ENCODE measurements at places on chromosomes 3 and 15.

GRCh38 chr15:53412542-53412941 lies 346.9 kb downstream of the WDR72 start:
- DNase-seq, result no peak

GRCh38 chr15:63181648-63182047 lies 7.8 kb upstream of the RAB8B start:
- no peak for DNase-seq

GRCh38 chr3:118533676-118534075 lies 501.0 kb downstream of the IGSF11 start:
- no peak for DNase-seq

DNA sequence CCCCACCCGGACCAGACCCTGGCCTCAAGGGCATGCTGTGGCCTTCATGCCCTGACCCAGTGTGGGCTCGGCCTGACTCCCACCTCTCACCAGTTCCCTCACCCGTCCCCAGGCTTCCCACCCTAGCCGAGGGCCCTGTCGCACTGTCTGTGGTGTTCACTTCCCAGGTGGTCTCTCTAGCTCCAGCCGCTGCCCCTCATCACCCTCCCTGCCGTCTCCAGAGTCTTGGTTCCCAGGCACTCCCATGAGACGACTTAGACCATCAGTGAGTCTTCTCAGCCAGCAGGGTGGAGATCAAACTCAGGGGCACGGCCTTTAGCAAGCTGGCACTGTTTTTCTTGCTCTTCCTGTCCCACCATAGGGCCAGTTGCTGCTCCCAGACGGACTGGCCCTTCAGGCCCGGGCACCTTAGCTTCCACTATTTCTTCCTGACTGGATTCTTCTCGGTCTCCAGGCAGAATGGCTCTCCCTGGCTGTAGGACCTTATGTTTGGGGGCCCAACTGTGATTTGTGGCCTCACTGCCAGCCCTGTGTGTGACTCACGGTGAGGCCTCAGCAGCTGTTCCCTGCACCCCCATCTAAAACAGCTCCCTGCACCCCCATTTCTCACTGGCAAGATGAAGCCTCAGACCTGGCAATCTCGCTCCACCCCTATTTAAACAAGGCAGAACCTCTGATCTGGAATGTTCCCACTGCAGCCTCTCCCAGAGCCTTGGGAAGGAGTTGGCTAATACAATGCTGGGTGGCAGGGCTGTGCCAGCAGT lies 9.4 kb upstream of the PCSK6 start:
- DNase-seq, result no peak

GRCh38 chr3:61573441-61573840 lies 12.1 kb downstream of the PTPRG start:
- DNase-seq, result no peak

All from stimulated activated CD4-positive, alpha-beta T cell treated with anti-CD3 and anti-CD28 coated beads, Interleukin-15, amount 100 ng/mL, for 48 hours (primary cell).